ENCODE measurements at places on chromosomes 7 and 10. TPM values are rescaled to one million over a fixed set of nuclear protein-coding genes. Genes with fewer than 3 reads are reported as not detected.

GRCh38 chr7:23494009-23494408, 23.7 kb upstream of the IGF2BP3 start:
- DNase-seq = no peak

DNA sequence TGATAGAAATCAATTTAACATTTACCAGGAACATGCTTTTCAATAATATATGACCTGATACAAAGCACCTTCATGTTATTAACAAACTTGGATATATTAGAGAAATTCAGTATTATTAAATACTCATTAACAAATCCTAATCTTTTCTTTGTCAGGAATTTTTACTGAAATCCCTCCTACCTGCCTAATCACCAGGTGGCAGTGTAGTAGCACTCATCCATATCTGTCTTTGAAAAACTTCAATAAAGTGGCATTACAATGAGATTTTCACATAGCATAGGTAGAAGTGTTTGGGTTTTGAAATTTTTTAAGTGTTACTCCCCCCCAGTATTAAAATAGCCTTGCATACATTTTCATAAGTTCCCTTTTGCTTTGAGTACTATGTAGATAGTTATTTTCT, 1246.6 kb upstream of the LRRN3 start:
- DNase-seq = no peak

GRCh38 chr10:10209167-10209566, 808.5 kb upstream of the CELF2 start:
- DNase-seq = peak; percentile 40

DNA sequence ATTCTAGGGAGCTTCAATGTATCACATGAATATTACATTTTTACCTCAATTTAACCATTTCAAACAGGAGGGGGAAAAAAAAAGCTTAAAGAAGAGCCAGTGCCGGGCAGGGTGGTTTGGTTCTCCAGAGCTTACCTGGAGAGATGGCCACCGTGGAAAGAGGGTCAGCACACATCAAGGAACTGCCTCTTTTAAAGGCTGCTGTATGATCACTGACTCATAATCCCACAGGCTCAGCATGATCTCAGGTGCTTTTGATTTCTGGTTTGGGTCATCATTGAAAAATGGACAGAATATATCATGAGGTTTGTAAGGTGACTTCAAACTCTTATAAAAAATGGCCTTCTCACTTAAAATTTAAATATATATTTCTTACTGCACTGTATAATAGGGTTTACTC, 67.5 kb upstream of the MDFIC start:
- no peak for DNase-seq

- peak; percentile 76 for DNase-seq
Observed at GRCh38 chr10:77821551-77821950, 105.0 kb downstream of the DLG5 start.

- DNase-seq = peak; percentile 25
Observed at GRCh38 chr7:44100458-44101302, 3.5 kb upstream of the AEBP1 start.

GRCh38 chr10:59176241-59177030, at the start of gene PHYHIPL:
TSS of gene PHYHIPL (plus strand) at chr10:59176643. CDS start at chr10:59176854, 211 bp downstream.
- DNase-seq = peak; percentile 4

- DNase-seq = no peak
Observed at GRCh38 chr10:77899080-77899477, 27.5 kb downstream of the DLG5 start.

- no peak for DNase-seq
Observed at GRCh38 chr7:28356619-28357018, 55.7 kb upstream of the CREB5 start.

DNA sequence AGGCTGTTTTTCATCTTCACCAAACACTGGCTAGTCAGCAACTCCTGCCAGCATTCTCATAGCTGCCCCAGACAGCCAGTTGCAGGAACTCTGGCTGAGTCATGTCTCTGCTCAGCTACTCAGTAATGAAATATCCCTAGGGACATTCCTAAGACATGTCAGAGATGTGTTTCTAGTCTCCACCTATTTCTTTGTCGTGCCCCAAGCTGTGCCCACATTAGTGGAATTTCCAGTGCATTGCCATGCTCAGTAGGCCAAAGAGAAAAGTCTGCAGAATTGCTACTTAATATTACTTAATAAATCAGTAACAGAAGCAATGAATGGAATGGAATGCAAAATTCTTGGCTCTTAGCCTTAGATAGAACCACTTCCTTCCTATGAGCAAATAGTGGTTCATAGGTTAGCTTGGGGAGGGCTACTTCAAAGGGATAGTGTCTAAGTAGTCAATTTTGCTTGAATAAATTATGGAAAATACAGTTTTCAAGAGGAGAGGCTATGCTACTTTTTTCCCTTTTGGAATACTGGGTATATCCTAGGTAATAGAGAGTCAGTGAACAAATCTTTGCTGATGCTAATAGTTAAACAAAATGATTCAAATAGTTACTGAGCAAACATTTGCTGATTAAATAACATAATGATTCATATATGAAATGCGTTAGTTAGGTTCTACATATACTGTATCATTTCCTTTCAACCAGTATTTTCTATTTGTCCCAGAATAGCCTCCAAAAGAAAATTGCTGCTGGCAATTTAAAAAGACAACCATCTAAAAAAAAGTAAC, 23.6 kb upstream of the SEMA3C start:
- DNase-seq = peak; percentile 71

- DNase-seq = no peak
Observed at GRCh38 chr10:56943221-56943755, 582.2 kb upstream of the ZWINT start.

DNA sequence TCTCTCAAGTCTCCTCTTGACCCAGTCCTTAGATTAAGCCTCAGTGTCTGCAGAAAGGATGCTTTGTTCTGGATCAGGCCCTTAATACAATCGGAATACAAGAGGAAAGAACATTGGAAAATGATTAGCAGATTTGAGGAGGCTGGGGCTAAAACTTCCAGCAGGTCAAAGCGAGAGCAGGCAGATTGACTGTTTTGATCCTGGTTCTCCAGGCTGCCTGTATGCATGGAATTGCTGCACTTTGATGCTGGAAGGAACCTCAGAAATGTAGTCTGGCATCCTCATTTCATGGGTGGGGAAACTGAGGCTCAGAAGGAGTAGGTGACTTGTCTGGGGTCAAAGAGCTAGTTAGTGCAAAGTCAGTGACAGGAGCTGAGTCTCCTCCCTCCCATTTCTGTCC, 202.8 kb downstream of the EMX2 start:
- DNase-seq = no peak

DNA sequence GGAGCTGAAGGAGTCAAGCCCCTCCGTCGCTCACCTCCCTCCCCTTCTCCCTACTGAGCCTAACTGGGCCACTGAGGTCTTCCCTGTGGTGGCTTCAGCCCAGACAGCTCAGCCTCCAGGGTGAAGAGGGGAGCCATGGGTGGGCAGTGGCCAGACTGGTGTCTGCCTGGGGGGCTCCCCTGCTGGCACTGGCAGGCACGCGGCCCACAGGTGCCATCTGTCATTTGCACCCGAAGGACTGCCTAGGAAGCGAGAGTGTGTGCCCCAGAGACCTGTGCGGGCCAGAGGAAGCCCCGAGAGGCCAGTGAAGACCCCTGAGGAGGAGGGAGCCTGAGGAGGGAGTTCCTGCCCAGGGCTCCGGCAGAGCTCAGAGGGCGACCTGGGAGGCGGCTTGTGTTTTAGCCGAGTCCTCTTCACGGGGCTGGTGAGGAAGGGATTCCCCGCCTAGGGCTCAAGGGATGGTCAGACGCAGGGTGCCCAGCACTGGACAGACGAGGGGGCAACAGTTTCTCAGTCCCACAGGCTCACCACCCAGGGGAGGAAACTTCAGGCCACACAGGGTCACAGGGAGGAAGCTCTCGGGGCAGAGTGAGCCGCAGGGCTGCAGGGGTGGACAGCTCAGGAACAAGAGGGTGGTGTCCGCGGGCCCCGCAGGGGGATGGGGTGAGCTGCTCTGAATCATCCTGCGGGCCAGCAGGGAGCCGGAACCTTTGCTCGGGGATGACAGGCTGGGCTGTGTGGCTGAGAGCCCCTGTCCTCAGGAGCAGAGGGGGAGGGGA, 76.2 kb upstream of the PPP2R2D start:
- DNase-seq = peak; percentile 12

Gene TMEM213
- not detected for polyA plus RNA-seq

Gene RSU1
- polyA plus RNA-seq = 29.6 TPM

Gene TFR2
- 0.08 TPM for polyA plus RNA-seq

Gene SCIN
- not detected for polyA plus RNA-seq

Gene AGMO
- 0.72 TPM for polyA plus RNA-seq

Gene DDC
- not detected for polyA plus RNA-seq
